Stimulated activated CD8-positive, alpha-beta memory T cell treated with anti-CD3 and anti-CD28 coated beads, Interleukin-7, amount 100 ng/mL, for 1 hour (primary cell): ENCODE measurements at places on chromosomes 7 and 10.

- no peak for DNase-seq
Measured at GRCh38 chr10:32446536-32447406, 831 bp downstream of the CCDC7 start.

- DNase-seq = no peak
Measured at GRCh38 chr10:79056736-79057391, 11.9 kb upstream of the ZMIZ1 start.

- DNase-seq = no peak
Measured at GRCh38 chr7:96188591-96188991, 133.3 kb downstream of the SLC25A13 start.

DNA sequence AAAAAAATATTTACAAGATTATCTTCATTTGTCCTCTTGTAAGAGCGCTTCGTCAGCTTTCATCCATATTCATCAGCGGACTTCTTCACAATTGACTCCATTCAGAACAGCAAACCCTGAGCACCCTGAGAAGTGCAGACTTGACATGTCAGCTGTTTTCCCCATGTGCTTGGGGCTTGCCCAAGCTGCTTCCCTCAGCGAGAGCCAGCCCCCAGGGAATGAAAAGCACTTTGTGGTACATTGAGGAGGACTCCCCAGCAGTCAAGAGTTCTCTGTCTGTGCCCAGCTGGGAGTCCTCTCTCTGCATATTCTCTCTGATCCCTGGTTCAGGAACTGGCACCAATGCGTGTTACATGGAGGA is 22.7 kb downstream of the HKDC1 start:
- no peak for DNase-seq

DNA sequence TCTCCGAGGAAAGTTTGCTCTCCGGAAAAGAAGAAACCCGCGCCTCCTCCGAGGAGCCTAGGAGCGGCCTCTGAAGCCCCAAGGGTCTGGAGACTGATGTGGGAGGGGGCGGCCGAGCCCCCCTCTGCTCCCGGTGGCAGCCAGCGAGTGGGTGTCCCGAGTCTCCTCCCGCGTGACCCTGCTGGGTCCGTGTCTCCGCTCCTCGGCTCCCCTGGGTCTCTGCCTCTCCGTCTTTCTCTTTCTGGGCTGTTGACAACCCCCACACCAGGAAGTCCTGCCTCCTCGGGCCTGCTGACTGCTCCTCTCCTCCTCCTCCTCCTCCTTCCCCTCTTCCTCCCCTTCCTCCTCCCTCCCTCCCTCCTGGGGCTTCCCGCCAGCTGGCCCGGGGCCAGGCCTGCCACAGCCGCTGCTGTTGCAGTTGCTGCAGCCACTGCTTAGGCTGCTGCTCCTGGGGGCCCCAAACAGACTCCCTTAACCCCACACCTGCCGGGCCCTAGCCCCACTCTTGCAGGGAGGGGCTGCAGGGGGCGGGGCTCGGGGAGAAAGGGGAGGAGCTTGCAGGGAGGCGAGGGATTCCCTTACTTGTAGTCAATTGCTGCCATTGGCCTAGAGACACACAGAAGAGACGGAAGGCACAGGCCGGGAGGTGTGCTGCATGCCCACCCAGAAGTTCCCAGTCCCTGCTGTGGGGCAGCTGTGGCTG is at the start of gene TSC22D4:
Gene TSC22D4 (minus strand): TSS at position 257 of the 703 bp plus-strand sequence. CDS start 1,176 bp downstream, outside the sequence.
- DNase-seq = peak; percentile 82

GRCh38 chr10:79243181-79244067 is 103.8 kb upstream of the PPIF start:
- DNase-seq = no peak

GRCh38 chr7:117347480-117347879 is 24.6 kb upstream of the WNT2 start:
- DNase-seq = no peak

DNA sequence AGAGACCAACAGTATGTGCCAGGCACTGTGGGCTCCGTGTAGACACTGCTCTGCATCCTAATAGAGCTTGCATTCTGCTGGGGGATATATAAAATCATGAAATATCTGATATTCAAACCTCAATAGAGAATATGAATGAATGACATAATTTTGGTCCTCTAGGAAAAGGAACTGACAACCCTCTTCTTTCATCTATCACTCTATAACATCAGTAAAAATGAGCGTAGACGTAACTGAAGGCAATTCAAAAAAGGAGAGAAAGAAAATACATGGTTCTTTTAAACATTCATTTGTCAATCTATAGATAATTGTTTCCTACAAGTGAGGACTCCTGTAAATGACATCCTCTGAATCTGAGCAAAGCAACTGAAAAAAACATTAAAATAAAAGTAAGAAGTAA is 607.4 kb upstream of the LRRN3 start:
- no peak for DNase-seq

DNA sequence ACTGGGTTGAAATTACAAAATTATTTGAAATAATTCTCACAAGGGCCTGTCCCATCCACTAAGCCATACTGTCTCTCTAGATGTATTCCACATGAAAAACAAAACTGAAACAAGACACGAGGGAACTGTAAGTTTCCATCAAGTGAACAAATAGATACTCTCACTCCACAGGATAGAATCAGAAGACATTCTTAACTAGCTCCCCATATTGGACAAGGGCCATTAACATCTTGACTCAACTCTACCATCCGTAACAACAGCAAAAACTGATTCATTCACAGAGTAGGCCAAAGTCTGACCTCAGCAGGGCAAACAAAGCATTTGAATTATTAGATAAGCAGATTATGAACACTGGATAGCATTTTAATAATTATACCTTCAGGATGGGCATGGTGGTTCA is 29.1 kb downstream of the UBE2H start:
- DNase-seq = no peak

- no peak for DNase-seq
Measured at GRCh38 chr7:91112902-91113341, 151.3 kb upstream of the FZD1 start.

GRCh38 chr10:92413519-92413918 is 122.6 kb downstream of the MARCHF5 start:
- no peak for DNase-seq

- DNase-seq = no peak
Measured at GRCh38 chr7:29156907-29157452, 10.6 kb upstream of the CPVL start.

DNA sequence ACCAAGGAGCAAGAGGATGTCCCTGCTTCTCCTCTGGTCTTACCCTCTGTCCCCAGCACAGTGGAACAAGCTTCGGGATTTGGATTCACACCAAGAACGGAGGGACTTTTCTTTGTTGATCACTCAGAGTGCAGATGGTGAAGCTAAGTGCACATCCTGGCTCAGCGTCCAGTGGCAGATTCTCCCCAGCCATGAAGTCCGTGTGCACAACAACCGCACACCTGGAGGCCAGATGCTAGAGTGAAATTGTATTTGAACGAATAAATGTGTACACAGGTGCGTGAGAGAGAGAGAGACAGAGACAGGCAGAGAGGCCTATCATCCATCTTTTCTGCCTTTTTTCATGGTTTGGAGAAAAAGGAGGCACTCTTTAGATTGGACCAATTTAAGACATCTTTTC is 31.5 kb downstream of the ASB13 start:
- DNase-seq = no peak

DNA sequence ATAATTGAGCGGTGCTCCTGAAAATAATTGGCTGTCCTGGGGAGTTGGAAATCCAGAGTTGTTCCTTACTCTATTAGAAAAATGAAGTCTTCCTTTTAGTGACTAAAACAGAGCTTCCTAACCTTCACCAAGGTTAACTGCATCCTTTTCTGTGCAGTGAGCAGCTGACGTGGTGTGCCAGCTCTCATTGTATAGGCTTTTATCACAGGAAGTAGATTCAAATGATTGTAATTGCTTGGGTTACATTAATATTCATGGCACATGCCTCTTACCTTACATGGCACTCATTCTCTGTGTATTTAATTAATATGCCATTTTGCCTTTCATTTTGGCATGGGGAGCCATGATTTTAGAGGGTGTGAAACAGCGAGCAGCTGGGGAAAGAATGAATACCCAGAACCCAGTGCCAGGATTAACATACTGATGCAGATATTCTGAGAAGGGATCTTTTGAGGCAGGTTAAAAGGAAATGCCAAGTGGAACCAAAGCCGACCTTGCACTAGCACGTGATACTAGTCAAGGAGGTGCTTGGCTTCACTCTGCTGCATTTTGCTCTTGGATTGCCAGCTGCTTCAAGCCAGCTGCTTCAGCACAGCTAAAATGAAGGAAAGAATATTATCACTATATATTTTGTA is 115.3 kb downstream of the ST7 start:
- DNase-seq = no peak

DNA sequence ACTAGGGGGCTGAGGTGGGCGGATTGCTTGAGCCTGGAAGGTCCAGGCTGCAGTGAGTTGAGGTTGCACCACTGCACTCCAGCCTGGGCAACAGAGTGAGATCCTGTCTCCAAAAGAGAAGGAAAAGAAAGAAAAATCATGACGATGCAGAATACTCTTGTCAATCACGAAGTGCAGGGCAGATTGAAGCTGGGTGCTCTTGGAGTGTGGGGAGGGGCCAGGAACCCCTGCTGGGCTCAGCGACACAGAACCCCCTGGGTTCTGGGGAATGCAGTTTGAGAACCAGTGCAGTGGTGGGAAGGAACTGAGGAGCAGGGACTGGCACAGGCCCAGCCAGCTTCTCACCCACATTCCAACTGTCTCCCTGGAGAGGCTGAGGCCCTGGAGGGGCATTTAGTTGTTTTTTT is 10.8 kb upstream of the INTS1 start:
- DNase-seq = no peak

GRCh38 chr10:131444286-131444685 is 132.8 kb upstream of the TCERG1L start:
- DNase-seq = no peak

GRCh38 chr10:70599791-70600190 is 2.8 kb downstream of the PRF1 start:
- no peak for DNase-seq

DNA sequence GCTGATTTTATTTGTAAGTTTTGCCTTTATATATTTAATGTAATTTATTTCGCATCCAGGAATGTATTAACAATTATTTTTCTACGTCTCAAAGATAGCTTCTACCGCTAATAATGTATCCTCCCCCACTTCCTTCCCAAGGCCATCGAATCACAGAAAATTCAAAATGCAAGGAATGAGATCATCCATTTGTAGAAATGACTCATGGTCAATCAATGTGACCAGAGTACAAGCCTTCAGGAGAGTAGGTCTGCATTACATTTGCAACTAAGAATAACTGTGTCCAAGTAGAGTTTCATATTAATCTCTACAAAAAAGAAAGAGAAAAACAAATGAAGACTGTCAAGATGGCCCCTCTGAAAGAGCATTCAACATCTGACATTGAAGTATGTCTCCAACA is 205.9 kb upstream of the PHF14 start:
- no peak for DNase-seq

DNA sequence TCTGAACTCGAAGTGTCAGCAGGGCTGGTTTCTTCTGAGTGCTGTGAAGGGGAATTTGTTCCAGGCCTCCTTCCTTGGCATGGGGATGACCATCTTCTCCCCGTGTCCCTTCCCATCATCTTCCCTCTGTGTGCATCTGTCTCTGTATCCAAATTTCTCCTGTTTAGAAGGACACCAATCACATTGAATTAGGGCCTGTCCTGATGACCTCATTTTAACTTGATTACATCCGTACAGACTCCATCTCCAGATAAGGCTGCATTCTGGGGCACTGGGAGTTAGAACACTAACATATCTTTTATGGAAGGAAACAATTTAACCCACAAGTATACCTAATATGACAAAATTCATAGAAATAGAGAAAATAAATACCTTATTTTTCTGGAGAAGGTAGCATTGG is 76.8 kb upstream of the ANKRD1 start:
- no peak for DNase-seq

- DNase-seq = no peak
Measured at GRCh38 chr10:117537436-117537903, 5.1 kb upstream of the EMX2 start.

GRCh38 chr10:49362596-49363260 is 33.2 kb downstream of the DRGX start:
- DNase-seq = no peak

DNA sequence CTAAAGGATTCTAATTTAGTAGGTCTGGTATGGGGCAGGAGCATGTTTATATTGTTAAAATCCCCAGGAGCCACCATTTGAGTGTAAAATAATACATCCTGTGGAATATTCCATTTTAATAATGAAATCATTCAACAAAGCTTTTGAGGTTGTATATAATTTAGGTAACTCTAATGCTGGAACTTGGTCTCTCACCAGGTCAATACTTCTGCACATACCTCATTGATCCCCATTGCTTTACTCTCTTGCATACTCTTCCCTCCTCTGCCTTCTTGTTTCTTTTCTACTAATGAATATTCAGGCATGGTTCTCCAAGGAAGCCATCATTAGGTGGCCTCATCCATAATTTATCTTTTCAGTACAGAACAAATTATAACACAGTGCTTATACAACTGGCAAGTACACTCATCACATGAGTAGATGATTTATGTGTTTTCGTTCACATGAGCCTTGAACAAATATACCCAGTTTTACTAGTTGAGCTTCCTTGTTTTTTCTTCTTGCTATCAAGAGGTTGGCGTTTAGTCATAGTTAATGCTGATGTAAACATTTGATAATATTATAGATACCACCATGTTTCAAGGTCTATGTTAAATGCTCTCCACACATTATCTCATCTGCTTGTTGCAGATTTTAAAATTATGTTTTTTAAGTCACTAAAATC is 7.2 kb downstream of the PALS2 start:
- DNase-seq = no peak

DNA sequence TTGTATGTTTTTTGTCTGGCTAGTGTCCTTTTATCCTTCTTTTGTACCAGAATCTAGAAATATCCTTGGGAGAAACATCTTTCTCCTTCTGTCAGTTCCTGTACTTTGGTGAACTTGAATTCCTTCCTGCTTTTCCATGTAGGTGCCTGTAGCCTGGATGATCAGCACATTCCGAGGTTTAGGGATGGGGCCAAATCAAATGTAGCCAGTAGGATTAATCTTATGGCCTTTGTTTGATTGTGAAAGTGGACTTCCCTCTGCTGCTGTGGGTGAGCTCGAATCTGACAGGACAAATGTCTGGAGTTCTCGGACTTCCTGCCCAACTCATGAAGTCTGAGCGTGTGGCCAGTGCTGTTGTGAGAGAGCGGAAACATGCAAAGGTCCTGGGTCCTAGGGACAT is 33.2 kb upstream of the NAMPT start:
- DNase-seq = no peak

DNA sequence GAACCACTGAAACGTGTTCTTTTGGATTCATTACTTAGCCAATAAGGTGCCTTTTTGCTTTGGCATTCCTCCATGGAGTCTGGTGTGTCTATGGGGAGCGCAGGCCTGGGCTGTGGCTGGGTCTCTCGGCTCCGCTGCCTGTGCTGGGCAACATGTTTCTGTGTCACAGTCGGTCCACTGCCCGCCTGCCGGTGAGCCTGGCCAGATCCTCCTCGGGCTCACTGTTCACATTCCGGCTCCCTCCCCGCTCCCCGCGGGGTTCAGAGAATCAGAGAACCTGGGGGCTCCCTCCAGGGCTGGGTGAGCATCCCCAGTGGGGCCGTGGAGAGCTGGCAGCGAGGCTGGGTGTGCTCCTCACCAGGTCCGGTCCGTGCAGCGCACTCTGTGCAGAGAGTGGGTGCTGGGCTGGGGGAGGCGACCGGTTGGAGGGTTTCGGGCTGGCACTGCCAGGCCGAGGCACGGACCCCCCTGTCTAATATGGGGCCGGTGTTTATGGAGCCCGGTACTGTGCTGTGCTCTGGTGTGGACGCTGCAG is 70.4 kb downstream of the INPP5A start:
- DNase-seq = no peak

- DNase-seq = no peak
Measured at GRCh38 chr10:6525599-6526165, 54.4 kb downstream of the PRKCQ start.

- DNase-seq = no peak
Measured at GRCh38 chr7:64606385-64606784, 43.5 kb upstream of the ZNF680 start.
